ENCODE measurements at places on chromosomes 4 and X. TPM values are rescaled to one million over a fixed set of nuclear protein-coding genes. Genes with fewer than 3 reads are reported as not detected.

GRCh38 chr4:48780865-48781214 lies 761 bp upstream of the FRYL start:
- no peaks in the 10 kb centered on the region for H3K27me3 ChIP-seq
- peaks cover 28% of the 10 kb centered on the region for H3K4me1 ChIP-seq
- no peak for DNase-seq
- H3K27ac ChIP-seq = peak overlapping the region; percentile 89

DNA sequence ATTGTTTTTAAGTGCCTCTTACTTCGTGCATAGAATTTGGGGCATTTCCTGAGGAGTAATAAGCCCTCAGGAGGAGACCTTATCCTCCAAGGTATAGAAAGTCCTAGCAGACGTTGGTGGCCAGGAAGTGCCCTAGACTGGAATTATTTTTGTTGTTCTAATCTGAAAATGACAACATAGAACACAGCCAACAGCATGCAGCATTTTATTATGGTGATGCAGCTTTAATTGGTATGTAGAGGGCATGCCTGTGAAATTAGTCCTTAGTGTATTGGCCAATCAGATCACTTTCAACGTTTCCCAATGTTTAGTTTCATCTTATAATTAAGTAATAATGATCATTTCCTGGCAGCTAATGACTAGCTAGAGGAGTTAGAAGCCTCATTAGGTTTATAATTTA lies 199.2 kb downstream of the SHROOM3 start:
- H3K4me1 ChIP-seq = no peaks in the 10 kb centered on the region
- H3K27me3 ChIP-seq = peaks cover 34% of the 10 kb centered on the region
- peaks cover 2% of the 10 kb centered on the region for H3K36me3 ChIP-seq
- no peak for DNase-seq

The NMU gene
- not detected for total RNA-seq

GRCh38 chr4:152613351-152613750 lies 66.4 kb downstream of the TMEM154 start:
- peaks cover 2% of the 10 kb centered on the region for H3K36me3 ChIP-seq
- H3K4me1 ChIP-seq = peaks cover 13% of the 10 kb centered on the region

DNA sequence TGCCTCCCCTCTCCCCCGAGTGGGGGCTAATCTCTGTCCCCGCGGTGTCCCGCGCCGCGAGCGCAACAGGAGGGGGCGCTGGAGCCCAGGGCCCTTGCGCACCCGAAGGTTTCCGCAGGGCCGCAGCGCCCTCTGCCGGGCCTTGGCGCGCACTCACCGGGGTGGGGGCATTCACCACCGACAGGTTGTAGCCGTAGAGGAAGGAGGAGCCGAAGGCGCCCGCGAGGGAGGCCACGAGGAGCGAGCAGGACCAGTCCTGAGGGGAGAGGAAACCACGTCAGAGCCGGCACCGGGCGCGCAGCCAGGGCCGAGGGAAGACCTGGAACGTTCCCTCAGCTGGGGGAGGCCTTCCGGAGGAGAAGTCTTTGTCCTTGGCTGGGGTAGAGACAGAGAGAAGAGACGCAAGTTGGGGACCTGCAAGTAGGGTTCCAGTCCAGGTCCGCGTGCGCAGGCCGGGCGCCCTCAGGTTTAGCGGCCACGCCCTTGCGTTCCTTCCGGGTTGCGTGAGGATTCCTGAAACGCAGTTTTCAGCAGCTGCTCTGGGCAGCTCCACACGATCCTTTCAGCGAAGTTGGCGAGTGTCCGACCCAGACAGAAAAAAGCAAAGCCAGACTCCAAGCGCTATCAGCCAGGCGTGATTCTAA lies 2.4 kb downstream of the SLC2A9 start:
- peaks cover 11% of the 10 kb centered on the region for H3K27me3 ChIP-seq
- H3K4me1 ChIP-seq = peaks cover 10% of the 10 kb centered on the region
- H3K36me3 ChIP-seq = no peaks in the 10 kb centered on the region
- H3K27ac ChIP-seq = peak overlapping the region; percentile 92
- H3K4me3 ChIP-seq = peak overlapping the region; percentile 90

- no peak overlapping the region for H3K27ac ChIP-seq
- no peak overlapping the region for H3K4me3 ChIP-seq
- H3K27me3 ChIP-seq = no peaks in the 10 kb centered on the region
- no peak for DNase-seq
Observed at GRCh38 chrX:144637731-144638130, 609.6 kb upstream of the SPANXN1 start.

The UGT2B10 gene
- not detected for total RNA-seq

GRCh38 chr4:84578540-84579402 lies 4.2 kb upstream of the CDS1 start:
- peaks cover 31% of the 10 kb centered on the region for H3K27me3 ChIP-seq
- peaks cover 12% of the 10 kb centered on the region for H3K4me1 ChIP-seq
- no peak overlapping the region for H3K27ac ChIP-seq

The CABS1 gene
- total RNA-seq = not detected

The AFAP1 gene
- 26.7 TPM for total RNA-seq

DNA sequence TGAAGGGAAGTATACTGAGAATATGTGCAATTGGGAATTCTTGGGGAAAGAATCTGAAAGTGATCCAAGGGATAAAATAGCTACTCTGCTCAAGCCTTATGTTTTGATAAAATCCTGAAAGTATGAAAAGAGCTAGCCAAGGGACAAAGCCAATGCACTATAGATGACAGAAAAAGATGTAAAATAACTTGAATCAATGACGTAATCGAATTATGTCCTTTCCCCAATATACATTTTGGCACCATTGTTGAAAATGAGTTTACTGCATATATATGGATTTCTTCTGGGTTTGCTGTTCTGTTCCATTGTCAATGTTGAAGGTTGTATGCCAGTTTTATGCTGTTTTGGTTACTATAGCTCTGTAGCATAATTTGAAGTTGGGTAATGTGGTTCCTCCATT lies 407.3 kb downstream of the DCAF12L2 start:
- no peaks in the 10 kb centered on the region for H3K36me3 ChIP-seq
- H3K4me1 ChIP-seq = no peaks in the 10 kb centered on the region
- no peak overlapping the region for H3K27ac ChIP-seq

- H3K36me3 ChIP-seq = no peaks in the 10 kb centered on the region
- peak within 1 kb of the TSS; percentile 99 for H3K4me3 ChIP-seq
- H3K4me1 ChIP-seq = peaks cover 31% of the 10 kb centered on the region
- peak; percentile 79 for DNase-seq
Observed at GRCh38 chr4:86593688-86594558, at the start of gene PTPN13. Gene PTPN13, plus strand, starts transcription at chr4:86594315. Its CDS starts 40,942 bp downstream, at chr4:86635257.

- H3K4me3 ChIP-seq = no peak overlapping the region
- no peak overlapping the region for H3K27ac ChIP-seq
- no peaks in the 10 kb centered on the region for H3K4me1 ChIP-seq
- H3K36me3 ChIP-seq = peaks cover 2% of the 10 kb centered on the region
Observed at GRCh38 chr4:169940460-169940859, 85.7 kb downstream of the MFAP3L start.

DNA sequence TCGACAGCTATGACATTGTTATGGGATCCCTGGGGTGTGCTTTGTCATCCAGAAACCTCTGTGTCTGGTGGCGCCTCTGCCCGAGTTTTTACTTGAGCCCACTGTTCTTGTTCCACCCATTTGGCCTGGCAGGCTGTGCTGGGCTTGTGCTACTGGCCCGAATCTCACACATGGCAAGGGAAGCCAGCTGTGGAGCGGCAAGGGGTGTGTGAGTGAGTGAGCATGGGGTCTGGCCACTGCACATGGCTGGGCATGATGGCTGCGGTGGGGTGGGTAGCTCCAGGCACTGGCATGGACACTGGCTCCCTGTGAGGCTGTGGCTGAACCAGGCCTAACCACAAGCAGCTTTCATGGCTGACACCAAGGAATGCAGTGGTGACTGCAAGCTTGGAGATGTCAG lies 89.2 kb downstream of the DACH2 start:
- H3K4me1 ChIP-seq = no peaks in the 10 kb centered on the region
- no peak overlapping the region for H3K4me3 ChIP-seq
- no peaks in the 10 kb centered on the region for H3K36me3 ChIP-seq

DNA sequence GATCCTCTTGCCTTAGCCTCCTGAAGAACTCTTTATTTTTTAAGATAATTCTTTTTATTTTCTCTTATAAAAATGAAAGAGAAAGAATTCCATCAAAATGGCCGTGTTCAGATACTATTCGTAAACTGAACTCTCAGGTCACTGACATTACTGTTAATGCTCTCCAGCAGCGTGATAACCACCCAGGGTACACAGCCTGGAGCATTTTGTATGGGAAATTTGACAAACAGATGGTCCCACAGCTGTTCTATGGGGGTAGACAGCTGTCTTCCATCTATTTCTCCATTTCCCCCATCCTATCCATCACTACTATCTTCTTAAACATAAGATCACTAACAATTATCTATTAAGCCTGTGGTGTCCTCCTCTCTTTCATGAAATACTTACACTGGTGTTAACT lies 47.8 kb downstream of the SYNPO2 start:
- H3K36me3 ChIP-seq = no peaks in the 10 kb centered on the region
- no peaks in the 10 kb centered on the region for H3K4me1 ChIP-seq
- H3K27ac ChIP-seq = no peak overlapping the region

DNA sequence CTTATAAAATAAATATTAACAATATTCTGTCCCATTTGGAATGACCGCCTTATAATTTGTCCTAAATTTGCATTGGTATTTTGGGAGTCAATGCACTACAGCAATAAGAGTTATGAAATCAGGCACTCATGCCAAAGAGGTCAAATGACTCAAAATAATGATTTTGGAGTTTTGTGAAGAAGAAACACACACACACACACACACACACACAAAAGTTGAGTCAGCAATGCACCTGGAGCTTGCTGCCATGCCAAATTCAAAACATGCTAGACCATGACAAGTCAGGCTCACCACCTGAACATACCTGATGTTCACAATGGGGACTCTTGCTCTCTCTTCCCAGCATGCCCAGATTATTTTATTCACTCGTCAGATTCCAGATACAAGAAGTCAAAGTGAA lies 56.7 kb downstream of the PROM1 start:
- no peak for DNase-seq
- H3K4me1 ChIP-seq = peaks cover 4% of the 10 kb centered on the region

GRCh38 chrX:18146954-18147353 lies 73.7 kb downstream of the BEND2 start:
- no peak for DNase-seq
- H3K4me1 ChIP-seq = peaks cover 2% of the 10 kb centered on the region
- no peaks in the 10 kb centered on the region for H3K36me3 ChIP-seq

Data from T-helper 17 cell (primary cell).